Fibroblast of villous mesenchyme (primary cell): ENCODE measurements at places on chromosomes 1 and 21. TPM values are rescaled to one million over a fixed set of nuclear protein-coding genes. Genes with fewer than 3 reads are reported as not detected.
A peak's percentile ranks its signal among the peaks of the same experiment; 100 is the strongest.

GRCh38 chr1:24427545-24427862, 11.9 kb downstream of the NIPAL3 start:
- DNase-seq = no peak

DNA sequence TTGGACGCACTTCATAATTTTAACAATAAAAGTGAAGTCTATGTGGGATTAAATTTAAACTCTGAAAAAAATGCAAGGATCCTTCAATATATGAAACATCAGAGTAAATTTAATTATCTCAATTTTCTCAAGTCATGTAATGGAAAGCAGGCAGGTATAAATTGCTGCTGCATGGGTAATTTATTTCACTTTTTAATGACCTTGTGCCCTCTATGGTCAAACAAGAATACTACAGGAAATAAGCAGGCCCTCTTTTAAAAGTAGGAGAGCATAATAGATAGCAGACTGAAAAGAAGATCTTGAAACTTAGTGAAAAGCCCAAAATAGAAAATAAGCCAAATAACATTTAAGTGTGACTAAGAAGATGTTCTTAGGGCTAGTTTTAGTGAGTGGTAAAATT, 22.9 kb downstream of the BCAS2 start:
- peak; percentile 6 for DNase-seq

- DNase-seq = no peak
Measured at GRCh38 chr21:32162727-32163320, 116.0 kb downstream of the MIS18A start.

- DNase-seq = peak; percentile 89
Measured at GRCh38 chr1:163069142-163069541, at the start of gene RGS4. Gene RGS4 (plus strand): TSS chr1:163069361. CDS start chr1:163069485, 124 bp downstream.

DNA sequence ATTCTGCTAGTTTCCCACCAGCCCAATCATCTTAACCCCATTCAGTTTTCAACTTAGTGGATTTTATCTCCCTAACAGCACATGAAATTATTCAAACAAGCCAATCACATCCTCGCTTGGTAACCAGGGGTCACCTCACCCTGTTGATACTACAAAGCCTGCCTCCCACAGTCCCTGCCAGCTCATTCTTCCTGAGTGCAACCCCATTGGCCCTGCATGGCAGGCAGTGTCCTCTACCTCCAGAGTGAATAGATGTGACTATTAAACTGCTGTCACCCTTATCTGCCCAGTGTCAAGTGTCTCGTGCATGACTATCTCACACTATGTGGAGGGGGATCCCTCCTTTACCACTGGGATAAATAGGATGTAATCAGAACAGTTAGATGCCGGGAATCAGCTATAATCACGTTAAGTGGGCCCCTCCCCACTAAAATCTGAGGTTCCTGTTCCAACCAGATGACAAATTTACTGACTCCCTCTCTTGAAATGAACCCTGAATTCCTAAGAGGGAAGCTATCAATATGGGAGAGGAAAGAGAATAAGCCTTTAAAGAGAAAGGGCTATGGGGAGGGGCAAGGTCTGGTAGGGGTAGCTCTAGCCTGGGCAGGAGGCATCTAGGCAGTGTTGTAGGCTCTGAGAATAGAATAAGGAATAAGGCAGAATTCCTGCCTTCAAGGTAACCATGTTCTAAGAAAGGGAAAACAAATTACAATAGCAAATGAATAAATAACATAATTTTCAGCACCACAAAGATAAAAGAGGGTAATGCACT, 155.9 kb downstream of the SLC30A10 start:
- DNase-seq = no peak

- DNase-seq = no peak
Measured at GRCh38 chr1:231147896-231148295, 14.0 kb upstream of the TRIM67 start.

GRCh38 chr1:90823686-90824085, 106.6 kb upstream of the BARHL2 start:
- no peak for DNase-seq

CD160 gene
- under 0.01 TPM in 2 replicates for total RNA-seq

GRCh38 chr1:237394281-237394680, 352.3 kb downstream of the RYR2 start:
- no peak for DNase-seq

GRCh38 chr21:35077975-35078374, 28.9 kb upstream of the RUNX1 start:
- DNase-seq = no peak

CCDC181 gene
- total RNA-seq = 0.86 and 0.97 TPM in 2 replicates

IL6R gene
- total RNA-seq = 11.6 and 30.2 TPM in 2 replicates

GRCh38 chr1:91070298-91070697, 48.5 kb upstream of the ZNF644 start:
- DNase-seq = no peak

KLF17 gene
- total RNA-seq = under 0.01 TPM in 2 replicates

LAMC1 gene
- total RNA-seq = 541 and 761 TPM in 2 replicates

GRCh38 chr1:6509919-6510291, 18.4 kb upstream of the PLEKHG5 start:
- no peak for DNase-seq

DNA sequence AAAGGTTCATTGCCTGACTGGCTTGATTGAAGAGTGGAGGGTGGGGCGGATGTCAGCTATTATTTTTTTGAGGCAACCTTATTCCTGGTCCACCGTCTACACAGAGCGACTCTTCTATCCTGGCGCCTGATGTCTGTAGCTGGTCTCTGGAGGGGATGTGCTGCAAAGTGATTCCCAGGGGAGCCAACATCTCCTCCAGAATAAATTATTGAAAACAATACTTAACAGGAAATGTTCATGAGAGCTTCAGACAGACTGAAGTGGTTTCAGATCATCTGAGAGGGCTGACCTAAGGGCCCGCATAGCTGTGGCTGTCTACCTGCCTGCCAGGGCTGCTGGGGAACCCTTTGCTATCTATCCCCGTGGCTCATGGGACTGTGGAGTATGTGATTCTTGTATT, 66.7 kb downstream of the TEX35 start:
- no peak for DNase-seq

DNA sequence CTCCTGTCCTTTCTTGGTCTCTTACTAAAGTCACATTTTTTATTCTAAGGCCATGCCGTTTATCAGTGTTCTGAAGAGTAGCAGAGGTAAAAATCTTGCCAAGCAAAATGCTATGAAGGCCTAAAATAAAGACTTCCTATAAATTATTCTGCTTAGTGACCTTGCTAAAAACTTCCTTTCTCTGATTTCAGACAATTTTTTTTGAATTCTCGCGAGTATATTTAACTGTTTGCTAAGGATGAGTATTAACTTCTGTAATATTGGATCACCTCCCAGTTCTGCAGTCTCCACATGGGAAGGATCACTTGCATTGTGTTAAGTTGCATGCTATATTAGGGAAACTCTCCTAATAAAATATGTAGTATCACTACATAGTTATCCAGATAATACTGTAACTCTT, 123.4 kb upstream of the SNX7 start:
- no peak for DNase-seq

- DNase-seq = no peak
Measured at GRCh38 chr1:59340411-59341307, 43.8 kb downstream of the FGGY start.

GRCh38 chr1:1356166-1356795, 2.1 kb downstream of the MXRA8 start:
- no peak for DNase-seq
